ENCODE measurements at places on chromosomes 12 and 14. TPM values are rescaled to one million over a fixed set of nuclear protein-coding genes. Genes with fewer than 3 reads are reported as not detected.

DNA sequence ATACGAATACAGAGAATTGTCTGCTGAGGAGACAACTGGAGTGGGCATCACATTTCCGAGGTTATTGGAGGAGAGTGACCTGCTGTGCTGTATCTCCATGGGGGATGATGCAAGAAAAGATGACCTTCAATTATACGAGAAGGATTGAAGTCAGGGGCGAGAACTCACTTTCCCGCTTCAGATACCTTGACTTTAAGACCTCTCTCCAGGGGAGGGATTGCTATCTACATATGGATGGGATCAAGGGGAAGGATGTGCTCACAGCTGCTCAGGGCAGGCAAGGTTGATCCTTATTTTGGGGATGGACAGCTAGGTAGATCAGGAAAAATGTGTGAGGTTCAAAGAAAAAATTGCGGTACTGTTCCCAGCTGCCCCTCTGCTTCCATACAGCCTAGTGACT is 24.4 kb downstream of the NEUROD4 start:
- no peak overlapping the region for H3K4me3 ChIP-seq
- DNase-seq, result no peak
- no peak overlapping the region for H3K27ac ChIP-seq
- no peaks in the 10 kb centered on the region for H3K4me1 ChIP-seq
- H3K27me3 ChIP-seq, result no peaks in the 10 kb centered on the region

DNA sequence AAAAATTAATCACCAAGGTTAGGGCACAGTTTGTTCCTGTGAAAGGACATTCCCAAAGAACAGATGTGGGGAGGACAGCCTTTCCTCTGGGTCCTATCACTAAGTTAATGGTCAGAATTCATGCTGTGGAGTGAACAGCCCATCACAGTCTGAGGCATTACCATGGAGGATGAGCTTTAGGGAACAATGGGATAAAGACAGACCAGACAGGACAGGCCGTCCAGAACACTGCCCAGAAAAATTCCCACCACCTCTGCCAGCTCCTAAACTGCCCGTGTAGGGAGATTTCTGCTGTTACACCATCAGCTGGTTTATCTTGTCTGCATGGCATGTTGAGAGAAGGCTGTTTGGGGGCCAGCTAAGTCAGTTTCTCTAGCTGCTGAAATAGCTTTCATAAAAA is 49.6 kb upstream of the IFNG-AS1 start:
- peaks cover 10% of the 10 kb centered on the region for H3K4me1 ChIP-seq
- H3K27me3 ChIP-seq, result no peaks in the 10 kb centered on the region
- no peak for DNase-seq
- no peaks in the 10 kb centered on the region for H3K36me3 ChIP-seq
- H3K27ac ChIP-seq, result no peak overlapping the region

DNA sequence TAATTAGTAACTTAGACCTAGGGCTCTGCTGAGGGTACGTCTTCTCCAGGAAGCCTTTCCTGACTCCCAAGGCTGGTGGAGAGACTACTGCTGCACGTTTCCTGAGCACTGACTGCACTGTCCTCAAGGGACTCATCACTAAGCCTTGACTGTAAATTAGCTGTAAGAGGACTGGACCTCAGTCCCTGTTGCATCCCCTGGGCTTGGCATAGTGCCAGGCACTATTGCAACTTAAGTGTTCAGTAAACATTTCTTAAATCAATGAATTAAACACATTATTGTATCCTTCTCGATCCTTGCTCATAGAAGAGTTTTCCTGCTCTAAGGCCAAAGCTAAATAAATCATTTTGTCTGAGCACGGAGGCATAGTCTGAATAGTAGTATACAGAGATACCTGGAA is 31.9 kb upstream of the IFNG-AS1 start:
- no peaks in the 10 kb centered on the region for H3K4me1 ChIP-seq
- H3K27me3 ChIP-seq, result peaks cover 4% of the 10 kb centered on the region
- DNase-seq, result no peak
- no peak overlapping the region for H3K4me3 ChIP-seq

GRCh38 chr14:33786091-33786825 is 164.6 kb downstream of the EGLN3 start:
- no peaks in the 10 kb centered on the region for H3K36me3 ChIP-seq
- no peaks in the 10 kb centered on the region for H3K27me3 ChIP-seq
- H3K4me3 ChIP-seq, result no peak overlapping the region
- H3K27ac ChIP-seq, result no peak overlapping the region
- H3K4me1 ChIP-seq, result no peaks in the 10 kb centered on the region
- DNase-seq, result no peak

- no peak overlapping the region for H3K27ac ChIP-seq
- H3K27me3 ChIP-seq, result no peaks in the 10 kb centered on the region
- peaks cover 6% of the 10 kb centered on the region for H3K4me1 ChIP-seq
- no peak overlapping the region for H3K4me3 ChIP-seq
- no peak for DNase-seq
These were observed 253.1 kb downstream of the ANO2 start for GRCh38 chr12:5691943-5692342.

DNA sequence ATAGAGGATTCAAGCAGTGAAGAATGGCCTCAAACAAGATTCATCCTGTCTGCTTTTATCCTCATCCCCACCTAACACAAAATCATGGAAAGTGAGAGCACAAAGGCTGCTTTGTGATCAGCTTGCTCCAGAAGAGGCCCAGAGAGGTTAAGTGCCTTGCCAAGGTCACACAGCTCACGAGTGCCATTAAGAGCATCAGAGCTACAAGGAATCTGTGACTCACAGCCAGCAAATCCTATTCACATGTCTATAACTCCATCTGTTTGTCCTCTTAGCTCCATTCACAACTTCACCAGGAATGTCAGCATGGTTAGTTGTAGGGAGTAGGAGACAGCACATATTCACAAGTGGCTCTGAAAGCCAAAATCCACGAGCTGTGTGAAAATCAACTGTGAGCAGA is 79.8 kb downstream of the TTC9 start:
- peaks cover 3% of the 10 kb centered on the region for H3K4me1 ChIP-seq
- H3K27me3 ChIP-seq, result no peaks in the 10 kb centered on the region
- no peak overlapping the region for H3K4me3 ChIP-seq
- H3K36me3 ChIP-seq, result no peaks in the 10 kb centered on the region

DNA sequence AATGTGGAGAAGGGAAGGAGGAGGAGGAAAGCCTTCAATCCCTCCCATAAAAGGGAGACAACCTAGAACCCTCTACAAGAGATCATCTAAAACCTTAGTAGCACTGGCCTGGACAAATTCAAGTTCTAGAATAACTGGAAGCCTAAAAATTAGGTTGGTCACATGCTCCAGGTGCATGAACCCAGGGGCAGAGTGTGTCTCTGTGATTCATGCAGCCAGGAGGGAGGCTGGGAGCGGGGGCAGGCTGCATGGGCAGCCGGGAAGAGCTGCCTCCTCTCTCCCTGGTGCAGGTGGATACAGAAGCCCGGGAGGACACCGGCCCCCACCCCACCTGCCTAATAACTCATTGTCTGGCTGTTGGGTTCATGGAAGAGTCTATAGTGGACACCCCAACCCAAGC is 38.6 kb downstream of the CCDC85C start:
- peaks cover 46% of the 10 kb centered on the region for H3K4me1 ChIP-seq
- DNase-seq, result no peak
- H3K4me3 ChIP-seq, result no peak overlapping the region
- no peaks in the 10 kb centered on the region for H3K36me3 ChIP-seq

DNA sequence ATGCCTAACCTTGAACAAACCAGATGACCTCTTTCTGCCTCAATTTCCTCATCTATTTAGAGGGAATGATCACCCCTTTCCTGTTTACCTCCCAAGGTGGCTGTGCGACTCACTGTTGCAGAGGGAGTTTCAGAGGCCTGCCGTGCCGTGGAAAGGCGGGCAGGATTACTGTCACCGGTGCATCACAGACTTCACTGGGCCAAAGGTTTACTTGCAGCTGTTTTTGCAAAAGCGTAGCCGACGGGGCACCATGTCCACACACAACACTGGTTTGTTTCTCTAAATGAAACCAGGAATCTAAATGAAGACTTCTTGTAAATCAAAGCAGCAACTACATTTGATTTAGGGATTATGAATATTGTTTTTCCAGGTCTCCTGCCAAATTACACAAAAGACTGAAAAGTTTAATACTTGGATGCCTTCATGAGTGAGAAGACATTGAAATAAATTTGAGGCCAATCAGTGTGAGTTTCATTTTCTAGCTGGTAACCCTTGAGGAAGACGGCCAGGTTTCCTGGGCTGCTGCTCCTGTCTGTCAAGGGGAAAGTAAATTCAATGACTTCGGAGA is 696.1 kb upstream of the TMEM132C start:
- H3K4me1 ChIP-seq, result no peaks in the 10 kb centered on the region
- DNase-seq, result no peak
- H3K27me3 ChIP-seq, result no peaks in the 10 kb centered on the region
- H3K36me3 ChIP-seq, result no peaks in the 10 kb centered on the region
- H3K27ac ChIP-seq, result no peak overlapping the region

GRCh38 chr12:130281153-130281799 is 56.4 kb upstream of the PIWIL1 start:
- no peaks in the 10 kb centered on the region for H3K4me1 ChIP-seq
- no peak overlapping the region for H3K4me3 ChIP-seq
- no peak for DNase-seq
- no peak overlapping the region for H3K27ac ChIP-seq

GRCh38 chr12:132481771-132482745 is 7.9 kb upstream of the FBRSL1 start:
- no peaks in the 10 kb centered on the region for H3K36me3 ChIP-seq
- H3K27me3 ChIP-seq, result no peaks in the 10 kb centered on the region
- H3K4me3 ChIP-seq, result no peak overlapping the region
- DNase-seq, result no peak

ADSS1 gene
- 5.5 TPM for total RNA-seq

OR6C4 gene
- total RNA-seq, result not detected

KRT75 gene
- total RNA-seq, result not detected

FGF23 gene
- total RNA-seq, result not detected

ASCL1 gene
- not detected for total RNA-seq

All from upper lobe of right lung (tissue), 1 donor.